ENCODE measurements at places on chromosomes 11 and 22.

DNA sequence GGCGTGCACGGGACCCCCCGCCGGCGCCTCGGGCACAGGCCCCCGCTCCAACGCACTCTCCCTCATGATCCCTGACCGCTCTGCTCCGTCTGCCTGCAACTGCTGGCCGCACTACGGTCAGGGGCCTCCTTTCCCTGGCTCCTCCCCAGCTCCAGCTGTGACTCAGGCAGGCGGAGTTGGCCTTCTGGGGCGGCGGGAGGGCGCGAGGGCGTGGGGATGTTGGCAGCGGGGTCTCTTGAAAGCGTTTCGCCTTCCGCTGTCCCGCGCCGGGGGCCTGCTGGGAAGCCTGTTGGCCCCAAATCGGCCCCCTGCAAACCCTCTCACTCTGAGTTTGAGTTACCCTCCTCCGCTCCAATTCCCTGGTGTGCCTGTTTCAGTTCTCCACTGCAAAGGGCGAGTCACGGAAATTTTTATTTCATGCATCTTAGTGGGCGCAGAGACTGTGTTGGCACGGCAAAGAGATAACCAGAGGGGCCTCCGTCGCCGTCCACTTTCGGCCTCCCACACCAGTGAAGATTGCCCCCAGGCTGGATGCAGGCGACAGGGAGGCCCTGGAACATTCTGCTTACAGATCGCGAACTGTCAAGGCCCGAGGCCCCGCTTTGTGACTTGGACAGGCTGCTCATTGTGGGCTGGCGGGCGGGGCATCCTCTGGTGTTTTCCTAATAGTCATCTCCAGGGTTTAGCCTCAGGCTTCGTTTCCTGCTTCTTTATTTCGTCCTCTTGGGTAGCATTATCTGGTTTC lies at the start of gene CAVIN3:
TSS of gene CAVIN3 (minus strand) at position 91 of the 745 bp plus-strand sequence. CDS start at position 66, 25 bp downstream.
- DNase-seq: no peak

DNA sequence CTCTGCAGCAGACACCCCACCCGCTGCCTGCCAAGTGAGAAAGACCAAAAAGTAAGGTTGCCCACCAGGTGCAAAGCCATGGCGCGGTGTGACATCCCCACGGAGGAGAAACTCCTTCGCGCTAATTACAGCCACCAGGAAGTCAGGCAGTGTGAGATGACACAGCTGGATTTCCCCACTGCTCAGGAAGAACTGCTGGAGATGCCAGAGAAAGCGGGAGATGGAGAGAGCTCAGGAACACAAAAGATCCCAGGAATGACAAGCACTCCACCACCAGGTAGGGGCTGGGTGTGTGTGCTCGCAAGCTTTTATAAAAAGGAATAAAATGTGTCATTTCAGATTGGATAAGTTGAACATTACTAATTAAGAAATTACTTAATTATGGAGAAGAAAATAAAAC lies 292.7 kb downstream of the OPCML start:
- DNase-seq: no peak

GRCh38 chr11:120839846-120840402 lies 184.0 kb upstream of the TBCEL start:
- DNase-seq: no peak

GRCh38 chr22:17875156-17875555 lies 100.9 kb upstream of the BID start:
- no peak for DNase-seq

DNA sequence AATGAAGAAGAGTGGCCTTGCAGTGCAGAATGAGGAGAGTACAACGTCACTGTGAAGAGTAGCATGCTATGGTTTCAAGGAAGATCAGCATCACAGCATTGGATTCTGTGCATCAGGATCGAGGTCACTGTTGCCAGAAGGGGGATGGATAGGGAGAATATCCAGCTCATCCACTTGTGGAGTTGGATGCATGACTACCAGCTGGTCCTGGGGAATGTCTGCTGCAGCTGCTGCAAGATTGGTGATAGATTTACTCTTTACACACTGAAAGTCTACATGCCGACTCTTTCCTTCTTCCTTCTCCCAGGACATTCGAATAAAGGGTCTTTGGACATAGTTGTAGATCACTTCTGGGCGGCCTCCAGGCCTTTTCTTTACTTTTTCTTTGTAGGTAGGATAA lies 74.3 kb downstream of the BTBD10 start:
- DNase-seq: no peak

DNA sequence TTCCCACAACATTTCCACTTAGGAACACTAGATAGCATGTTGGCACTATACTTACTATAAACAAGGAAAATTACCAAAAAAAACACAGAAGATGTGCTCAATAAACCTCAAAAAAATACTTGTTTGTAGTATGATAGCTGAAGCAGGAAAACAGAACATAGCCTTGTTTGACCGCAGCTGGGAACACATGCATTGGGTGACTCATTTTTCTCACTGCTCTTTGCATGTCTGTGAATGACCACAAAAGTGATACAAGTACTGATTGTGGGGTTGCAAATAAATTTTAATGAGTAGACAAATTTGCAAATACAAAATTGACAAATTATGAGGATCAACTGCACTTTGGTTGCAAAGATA lies 22.8 kb upstream of the GUCY1A2 start:
- no peak for DNase-seq

GRCh38 chr11:16678466-16679116 lies 59.9 kb upstream of the C11orf58 start:
- no peak for DNase-seq

- peak; percentile 60 for DNase-seq
Observed at GRCh38 chr11:94774345-94774744, 6.2 kb downstream of the AMOTL1 start.

- no peak for DNase-seq
Observed at GRCh38 chr11:13663631-13664071, 4.8 kb upstream of the FAR1 start.

GRCh38 chr11:64437426-64437825 lies 78.5 kb downstream of the RPS6KA4 start:
- DNase-seq: no peak

DNA sequence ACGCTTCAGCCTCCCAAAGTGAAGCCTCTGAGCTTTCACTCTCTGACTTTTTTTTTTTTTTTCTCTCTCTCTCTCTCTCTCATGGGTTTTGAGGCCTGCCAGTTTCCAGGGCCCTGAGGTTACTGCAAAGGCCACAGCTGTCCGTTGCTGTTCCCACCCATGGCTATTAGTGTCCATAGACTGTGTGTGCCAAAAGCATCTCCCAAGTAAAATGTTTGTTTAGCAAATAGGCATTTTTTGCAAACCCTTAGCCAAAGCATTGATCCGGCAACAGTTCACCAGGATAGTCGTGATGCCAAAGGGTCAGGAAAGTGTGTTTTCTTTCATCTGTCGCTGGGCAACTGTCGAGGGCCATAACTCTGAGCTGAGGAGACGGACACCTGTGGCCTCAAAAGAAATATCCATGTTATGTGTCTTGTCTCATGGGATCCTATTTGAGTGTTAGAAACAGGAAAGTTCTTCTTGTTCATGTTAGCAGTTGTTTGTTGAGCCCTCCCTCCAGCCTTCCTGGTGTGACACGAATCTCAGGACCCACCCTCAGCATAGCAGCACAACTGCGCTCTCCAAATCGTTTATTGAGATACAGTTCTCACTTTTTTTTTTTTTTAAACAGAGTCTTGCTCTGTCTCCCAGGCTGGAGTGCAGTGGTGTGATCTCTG lies 18.4 kb downstream of the FADS2 start:
- no peak for DNase-seq

- no peak for DNase-seq
Observed at GRCh38 chr11:26575946-26576345, 3.9 kb upstream of the MUC15 start.

DNA sequence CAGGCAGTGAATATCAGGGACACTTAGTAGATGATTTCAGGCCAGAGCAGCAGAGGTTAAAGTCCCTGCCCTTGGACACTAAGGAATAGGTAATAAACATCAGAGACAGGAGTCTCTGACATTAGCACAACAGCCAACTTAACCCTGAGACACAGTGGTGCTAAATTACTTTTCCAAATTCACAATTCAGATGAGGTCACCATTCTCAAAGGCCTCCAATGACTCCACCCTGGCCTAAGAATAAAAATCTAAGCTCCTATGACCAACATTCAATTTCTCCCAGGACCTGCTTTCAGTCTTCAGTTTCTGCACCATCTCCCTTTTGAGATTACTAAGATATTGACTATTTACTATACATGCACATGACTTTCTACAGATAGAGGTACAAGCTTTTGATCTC lies 42.0 kb downstream of the BLID start:
- no peak for DNase-seq

DNA sequence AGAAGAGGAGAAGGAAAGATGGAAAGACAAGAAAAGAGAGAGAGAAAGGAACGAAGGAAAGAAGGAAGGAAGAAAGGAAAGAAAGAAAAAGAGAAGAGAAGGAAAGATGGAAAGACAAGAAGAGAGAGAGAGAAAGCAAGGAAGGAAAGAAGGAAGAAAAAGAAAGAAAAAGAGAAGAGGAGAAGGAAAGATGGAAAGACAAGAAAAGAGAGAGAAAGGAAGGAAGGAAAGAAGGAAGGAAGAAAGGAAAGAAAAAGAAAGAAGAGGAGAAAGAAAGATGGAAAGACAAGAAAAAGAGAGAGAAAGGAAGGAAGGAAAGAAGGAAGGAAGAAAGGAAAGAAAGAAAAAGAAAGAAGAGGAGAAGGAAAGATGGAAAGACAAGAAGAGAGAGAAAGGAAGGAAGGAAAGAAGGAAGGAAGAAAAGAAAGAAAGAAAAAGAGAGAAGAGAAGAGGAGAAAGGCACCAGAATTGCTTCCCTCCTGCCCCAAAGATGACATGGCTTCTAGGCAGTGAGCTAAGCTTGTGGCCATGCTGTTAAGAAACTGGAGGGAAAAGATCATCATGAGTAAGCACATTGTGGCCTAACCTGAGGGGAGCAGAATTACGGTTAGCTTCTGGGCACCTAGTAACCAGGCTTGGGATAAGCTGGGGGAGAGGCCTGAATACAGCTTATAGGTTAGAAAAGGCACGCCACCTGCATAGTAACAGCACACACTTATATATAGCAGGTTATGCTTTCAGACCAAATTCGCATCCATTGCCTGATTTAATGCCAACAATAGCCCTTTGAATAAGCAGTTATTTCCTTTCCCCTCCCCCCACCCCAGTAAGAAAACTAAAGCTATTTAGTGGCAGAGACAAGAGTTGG lies 2.3 kb upstream of the ST3GAL4 start:
- DNase-seq: no peak

DNA sequence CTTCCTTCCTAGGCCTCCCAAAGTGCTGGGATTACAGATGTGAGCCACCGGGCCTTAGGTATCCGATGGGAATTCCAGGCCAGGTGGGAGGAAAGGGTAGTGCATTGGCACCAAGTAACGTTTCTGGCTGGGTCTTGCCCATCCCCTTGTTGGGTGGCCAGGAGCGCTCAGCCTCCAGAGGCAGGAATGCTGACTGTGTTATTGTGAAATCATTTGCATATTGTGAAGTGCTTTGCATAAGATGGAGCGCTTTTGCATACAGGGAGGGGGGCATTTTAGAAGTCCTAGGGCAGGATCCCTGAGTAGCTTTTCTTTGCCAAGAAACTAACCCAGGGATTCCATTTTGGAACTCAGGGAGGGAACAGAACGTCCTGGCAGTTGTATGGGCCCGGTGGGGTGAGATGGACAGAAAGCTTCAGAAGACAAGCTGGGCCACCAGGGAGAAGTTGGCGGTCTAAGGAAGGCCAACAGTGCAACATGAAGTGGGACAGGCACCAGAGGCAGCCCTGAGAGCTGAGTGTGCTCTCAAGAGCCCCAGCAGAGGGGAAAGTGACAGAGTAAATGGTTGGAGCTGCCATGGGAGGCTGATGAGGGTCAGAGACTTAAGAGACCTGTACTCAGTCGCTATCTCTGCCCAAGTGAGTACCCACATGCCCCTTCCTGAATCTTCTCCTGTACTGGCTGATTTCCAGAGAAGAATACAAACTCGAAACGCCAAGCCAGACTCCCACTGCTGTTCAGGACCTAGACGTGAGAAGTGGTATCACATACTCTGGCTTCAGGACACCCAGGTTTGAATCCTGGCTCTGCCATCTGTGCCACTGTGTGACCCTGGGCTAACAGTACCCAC lies 1.3 kb upstream of the SLC39A13 start:
- DNase-seq: no peak

- no peak for DNase-seq
Observed at GRCh38 chr11:134407923-134408322, 4.1 kb downstream of the B3GAT1 start.

DNA sequence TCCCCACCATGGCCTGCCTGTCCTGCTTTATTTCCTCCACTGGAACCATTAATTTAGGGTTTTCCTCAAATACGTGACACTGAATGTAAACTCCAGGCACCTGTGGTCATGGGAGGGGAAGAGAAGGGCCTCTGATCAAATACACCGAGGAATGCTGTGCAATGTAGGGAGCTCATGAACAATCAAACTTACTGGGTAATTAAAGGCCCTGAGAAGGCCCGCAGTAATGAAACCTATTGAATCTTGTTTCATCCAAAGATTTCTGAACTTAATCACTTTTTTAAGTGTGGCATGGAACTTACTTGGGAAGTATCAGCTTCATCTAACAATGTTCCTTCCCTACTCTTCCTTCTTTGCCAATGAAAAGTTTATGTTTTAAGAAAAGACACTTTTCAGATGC lies 299.8 kb downstream of the MIAT start:
- no peak for DNase-seq

- DNase-seq: no peak
Observed at GRCh38 chr11:61585115-61585514, 4.2 kb upstream of the SYT7 start.

- DNase-seq: peak; percentile 5
Observed at GRCh38 chr11:117144477-117145392, 648 bp downstream of the PAFAH1B2 start.

GRCh38 chr11:69144316-69145049 lies 11.3 kb upstream of the SMIM38 start:
- no peak for DNase-seq

DNA sequence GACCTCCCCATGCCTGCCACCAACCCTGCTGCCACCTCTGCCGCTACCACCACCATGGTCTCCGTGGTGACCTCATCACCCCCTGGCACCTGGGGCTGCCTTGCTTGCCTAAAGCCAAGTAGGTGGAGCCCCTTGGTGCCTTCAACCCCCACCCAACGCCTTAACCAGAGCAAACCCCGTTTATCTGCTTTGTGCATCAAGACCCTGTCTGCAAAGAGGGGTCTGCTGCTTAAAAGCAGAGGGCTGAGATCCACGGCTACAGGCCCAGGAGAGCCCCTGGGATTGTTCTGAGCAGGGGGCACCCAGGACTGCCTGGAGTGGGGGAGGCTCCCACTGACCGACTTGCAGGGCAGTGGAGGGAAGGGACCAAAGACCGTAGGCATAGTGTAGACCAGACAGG lies 4.9 kb upstream of the PPIL2 start:
- no peak for DNase-seq

Data from NCI-H2029 (cell line).